ENCODE measurements at places on chromosomes 2 and 18.
A peak's percentile ranks its signal among the peaks of the same experiment; 100 is the strongest.

DNA sequence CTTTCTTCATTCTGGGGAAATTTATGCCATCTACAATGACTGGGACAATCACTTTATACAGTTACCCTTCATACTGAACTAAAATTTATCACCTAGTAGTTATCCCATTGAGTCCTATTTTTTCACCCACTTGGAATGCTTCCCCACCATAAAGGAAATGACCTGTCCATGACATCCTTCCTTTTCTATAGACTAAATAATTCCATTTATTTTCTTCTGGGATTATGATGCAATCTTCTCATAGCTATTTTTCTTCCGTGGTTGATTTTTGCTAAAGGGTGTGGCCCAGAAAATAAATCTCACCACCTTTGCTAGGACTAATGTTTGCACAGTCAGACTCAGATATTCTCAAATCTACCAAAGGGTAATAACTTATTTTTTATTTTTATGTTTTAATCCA is 186.1 kb upstream of the NRXN1 start:
- no peak for DNase-seq

DNA sequence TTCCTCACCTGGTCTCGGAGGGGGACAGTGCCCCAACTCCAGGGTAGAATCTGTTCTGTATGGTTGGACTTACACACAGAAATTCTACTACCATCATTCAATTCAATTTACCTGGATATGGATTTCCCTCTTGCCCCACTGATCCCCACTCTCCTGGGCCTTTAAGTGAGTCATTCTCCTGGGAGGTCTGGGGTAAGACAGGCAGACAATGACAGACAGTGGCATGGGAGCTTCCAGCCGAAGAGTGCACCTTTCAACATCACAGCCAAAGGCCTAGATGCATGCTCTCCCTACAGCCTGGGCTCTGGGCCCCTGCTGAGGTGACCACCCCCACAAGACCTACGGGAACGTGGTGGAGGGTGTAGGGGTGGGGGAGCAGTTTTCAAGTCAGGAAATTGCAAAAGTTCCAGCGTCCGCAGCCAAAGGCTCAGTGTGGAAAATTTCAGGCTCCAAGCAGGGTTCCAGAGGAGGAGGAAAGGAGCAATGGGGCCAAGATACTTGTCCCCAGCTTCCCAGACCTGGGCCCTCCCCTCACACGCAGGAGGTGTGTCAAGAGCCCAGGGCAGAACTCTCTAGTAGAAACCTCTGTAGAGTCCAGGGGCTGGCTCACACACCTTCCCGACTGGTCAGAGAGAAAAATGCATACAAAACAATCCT is 296.4 kb downstream of the CYP26B1 start:
- peak; percentile 69 for DNase-seq

GRCh38 chr18:24080861-24081260 is 58.0 kb upstream of the CABYR start:
- DNase-seq: no peak

DNA sequence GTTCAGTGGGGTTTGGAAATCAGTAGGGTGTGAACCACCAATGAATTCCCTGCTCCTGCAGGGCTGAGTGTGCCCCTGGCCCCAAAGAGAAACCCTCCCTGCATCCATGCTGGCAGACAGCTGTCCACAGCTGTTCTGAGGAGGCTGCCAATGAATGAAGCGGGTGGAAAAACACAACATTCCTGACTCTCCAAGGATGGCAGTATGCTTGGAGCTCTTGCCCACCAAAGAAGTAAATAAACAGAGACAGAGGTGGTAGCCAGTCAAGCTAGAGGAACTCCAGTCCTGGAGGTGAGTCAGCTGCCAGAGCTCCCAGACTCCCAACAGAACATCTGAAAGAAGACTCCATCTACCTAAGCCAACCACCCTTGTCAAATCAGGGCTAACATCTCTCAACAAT is 6.2 kb downstream of the ZBTB7C start:
- no peak for DNase-seq

DNA sequence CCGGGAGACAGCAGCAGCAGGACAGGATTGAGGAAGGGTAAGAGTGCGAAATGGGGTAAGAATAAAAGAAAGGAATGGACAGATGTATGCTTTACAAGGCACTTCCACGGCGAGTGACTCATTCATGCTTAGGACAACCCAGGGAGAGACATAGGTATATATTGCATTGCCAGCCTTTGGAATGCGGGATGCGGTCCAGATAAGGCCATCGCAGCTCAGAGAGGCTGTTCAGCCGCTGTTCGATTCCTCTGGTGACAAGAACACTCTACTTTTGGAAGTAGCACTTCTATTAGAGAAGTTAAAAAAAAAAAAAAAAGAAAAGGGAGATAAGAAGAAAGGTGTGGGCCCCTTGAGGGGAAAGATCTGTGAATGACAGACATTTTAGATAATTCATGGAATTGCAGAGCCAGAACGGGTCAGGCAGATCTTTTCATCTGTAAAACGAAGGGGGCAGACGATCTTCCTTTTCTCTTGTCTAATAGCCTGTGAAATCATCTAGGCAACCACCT is 819 bp upstream of the NCOA1 start:
- no peak for DNase-seq

DNA sequence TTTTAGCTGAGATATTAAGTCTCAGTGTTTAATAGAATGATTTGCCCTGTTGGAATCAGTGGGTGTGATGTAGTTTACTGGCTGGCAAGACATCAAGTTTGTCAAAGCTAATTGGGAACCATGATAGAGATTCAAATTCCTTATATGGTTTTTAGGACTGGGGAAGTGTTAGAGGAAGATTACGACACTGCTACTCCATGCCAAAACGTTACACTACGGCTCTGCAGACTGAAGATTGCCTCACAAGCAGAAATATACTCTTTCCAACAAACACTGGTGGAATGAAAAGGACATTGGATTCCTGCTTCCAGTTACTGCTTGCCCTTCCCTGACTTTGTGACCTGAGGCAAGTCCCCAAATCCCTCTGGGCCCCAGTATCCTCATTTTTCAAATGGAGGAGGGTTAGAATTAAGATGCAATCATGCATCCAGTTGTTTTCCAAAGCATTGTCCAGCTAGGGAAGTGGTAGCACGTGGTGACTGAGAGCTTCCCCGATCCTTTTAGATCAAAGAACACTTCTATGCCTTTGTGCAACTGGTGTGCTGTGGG is 147.6 kb downstream of the CDC42EP3 start:
- DNase-seq: no peak

DNA sequence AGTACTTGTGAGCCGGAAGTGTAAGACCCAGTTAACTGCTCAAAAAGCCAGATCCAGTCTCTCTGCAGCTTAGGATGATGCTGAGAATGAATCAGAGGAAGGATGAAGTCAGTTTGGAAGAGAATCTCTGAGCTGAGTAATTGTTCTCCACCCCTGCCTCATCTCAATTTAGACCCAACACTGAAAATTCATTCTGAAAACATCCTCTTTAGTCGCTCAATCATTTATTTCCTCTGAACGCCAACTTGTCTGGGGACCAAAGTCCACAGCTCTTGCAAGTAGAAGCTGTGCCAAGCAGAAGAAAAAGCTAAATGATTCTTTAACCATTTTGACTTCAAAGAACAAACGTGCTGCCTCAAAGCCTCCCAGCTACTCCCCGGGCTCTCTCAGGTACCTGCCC is 177.1 kb upstream of the KLHL29 start:
- peak; percentile 28 for DNase-seq

GRCh38 chr2:208279236-208279635 is 13.2 kb downstream of the PIKFYVE start:
- no peak for DNase-seq

DNA sequence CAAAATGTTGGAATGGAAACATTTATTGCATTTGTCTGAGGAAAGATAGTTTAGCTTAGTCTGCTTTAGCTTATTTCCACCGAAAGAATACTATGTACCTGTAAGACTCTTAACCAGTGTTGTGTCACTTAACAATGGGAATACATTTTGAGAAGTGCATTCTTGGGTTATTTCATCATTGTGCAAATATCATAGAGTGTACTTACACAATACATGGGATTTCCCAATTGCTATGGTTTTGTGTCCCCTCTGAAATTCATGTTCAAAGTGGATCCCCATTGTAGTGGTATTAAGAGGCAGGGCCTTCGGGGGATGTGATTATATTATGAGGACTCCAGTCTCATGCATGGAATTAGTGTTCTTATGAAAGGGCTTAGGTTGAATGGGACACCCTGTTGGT is 249.4 kb upstream of the UBE2E3 start:
- DNase-seq: no peak

GRCh38 chr2:116680256-116680936 is 1134.1 kb upstream of the DDX18 start:
- no peak for DNase-seq

Data from left forelimb (tissue), 1 donor.